Kidney capillary endothelial cell (primary cell): ENCODE measurements at places on chromosomes 4 and X.

- no peak for DNase-seq
Observed at GRCh38 chr4:100106982-100107381, 83.3 kb downstream of the DDIT4L start.

GRCh38 chr4:4254199-4254598, 6.2 kb upstream of the TMEM128 start:
- no peak for DNase-seq

GRCh38 chr4:186669159-186669731, 54.4 kb downstream of the FAT1 start:
- no peak for DNase-seq

GRCh38 chrX:130851569-130851968, 51.4 kb downstream of the ENOX2 start:
- no peak for DNase-seq

- no peak for DNase-seq
Observed at GRCh38 chr4:40923316-40924095, 173.8 kb downstream of the NSUN7 start.

GRCh38 chr4:130329036-130329435, 1233.1 kb downstream of the C4orf33 start:
- no peak for DNase-seq
